ENCODE measurements at places on chromosomes 3 and 15.

GRCh38 chr15:62896380-62896866 lies 146.1 kb upstream of the TPM1 start:
- DNase-seq, result peak; percentile 39

- no peak for DNase-seq
These were observed 31.7 kb upstream of the SYNM start for GRCh38 chr15:99073008-99073717.

DNA sequence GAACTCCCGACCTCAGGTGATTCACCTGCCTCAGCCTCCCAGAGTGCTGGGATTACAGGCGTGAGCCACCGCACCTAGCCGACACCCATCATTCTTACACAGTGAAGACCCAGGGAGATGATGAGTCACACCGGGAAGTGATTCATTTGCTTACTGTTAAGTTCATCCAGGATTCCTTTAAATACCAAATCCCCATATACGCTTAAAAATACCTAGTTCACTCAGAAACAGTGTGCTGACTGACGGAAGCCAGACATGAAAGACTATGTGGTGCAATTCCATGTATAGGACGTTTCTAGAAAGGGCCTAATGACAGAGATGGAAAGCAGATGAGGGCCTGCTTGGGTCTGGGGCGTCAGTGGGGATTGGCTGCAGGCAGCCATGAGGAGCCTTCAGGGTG lies 75.2 kb downstream of the APBA2 start:
- DNase-seq, result peak; percentile 55

DNA sequence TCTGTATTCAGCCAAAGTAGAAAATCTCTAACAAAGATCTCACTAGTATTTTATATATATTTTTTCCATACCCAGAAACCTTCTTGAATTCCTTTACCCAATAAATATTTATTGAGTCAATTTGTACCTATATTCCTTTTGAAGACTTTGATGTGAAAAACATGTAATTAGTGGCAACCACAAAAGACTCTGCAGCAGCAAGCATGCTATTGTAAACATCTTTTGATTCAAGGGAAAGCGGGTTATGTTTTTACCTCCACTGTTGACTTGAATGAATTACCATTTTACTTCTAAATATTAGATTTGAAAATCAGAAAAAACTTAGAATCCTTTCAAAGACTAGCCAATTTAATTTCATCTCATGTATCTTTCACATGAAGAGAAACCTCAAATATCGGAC lies 2.4 kb downstream of the GPR15 start:
- no peak for DNase-seq

GRCh38 chr3:182981038-182981380 lies 671 bp upstream of the DCUN1D1 start:
- DNase-seq, result no peak

- DNase-seq, result peak; percentile 83
These were observed 44.0 kb downstream of the ZBTB38 start for GRCh38 chr3:141412087-141412935.

DNA sequence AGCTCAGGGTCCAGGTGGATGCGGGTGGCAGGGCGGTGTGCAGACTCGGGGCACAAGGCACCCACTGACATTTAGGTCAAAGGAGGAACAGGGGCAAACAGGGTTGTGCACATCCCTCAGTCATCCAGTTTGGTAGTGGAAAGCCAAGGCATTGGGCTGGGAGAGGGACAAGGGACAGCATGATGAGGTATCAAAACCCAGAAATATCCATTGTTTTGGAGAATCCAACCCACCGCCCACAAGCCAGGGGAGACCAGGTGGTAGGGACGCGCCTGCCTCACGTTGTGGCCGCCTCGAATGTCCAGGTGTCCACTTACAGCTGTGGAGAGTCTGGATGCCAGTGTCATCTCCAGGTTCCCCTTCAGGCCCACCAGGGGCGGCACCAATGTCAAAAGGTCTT lies 33.3 kb downstream of the SLC41A3 start:
- no peak for DNase-seq

- DNase-seq, result no peak
These were observed 23.1 kb upstream of the PDCD7 start for GRCh38 chr15:65156692-65157091.

GRCh38 chr3:186180891-186181481 lies 72.1 kb upstream of the ETV5 start:
- DNase-seq, result no peak

DNA sequence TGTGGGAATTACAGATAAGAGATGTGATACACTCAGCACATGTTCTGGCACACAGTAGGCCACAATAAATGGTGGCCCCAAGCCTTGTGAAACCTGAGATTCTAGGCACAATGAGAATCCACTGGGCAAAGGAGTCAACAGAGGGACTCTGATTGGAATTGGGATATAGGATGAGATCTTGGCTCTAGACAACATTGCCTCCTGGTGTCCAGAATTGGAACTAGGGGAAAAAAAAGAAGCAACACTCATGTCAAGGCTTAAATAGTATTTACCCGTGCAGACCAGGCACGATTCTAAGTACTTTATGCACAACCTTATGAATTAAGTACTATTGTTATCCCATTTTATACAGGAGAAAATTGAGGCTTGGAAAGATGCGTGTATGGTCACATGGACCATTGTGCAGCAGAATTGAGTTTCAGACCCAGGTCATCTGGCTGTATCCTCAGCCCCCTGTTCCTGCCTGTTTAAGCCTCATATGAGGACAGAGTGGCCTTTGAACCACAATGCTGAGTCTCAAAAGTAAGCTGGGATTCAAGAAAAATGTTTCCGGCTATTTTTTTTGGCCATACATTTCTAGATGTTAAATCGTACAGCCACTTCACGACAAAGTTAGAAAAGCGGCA lies 124.8 kb downstream of the SV2B start:
- DNase-seq, result no peak

DNA sequence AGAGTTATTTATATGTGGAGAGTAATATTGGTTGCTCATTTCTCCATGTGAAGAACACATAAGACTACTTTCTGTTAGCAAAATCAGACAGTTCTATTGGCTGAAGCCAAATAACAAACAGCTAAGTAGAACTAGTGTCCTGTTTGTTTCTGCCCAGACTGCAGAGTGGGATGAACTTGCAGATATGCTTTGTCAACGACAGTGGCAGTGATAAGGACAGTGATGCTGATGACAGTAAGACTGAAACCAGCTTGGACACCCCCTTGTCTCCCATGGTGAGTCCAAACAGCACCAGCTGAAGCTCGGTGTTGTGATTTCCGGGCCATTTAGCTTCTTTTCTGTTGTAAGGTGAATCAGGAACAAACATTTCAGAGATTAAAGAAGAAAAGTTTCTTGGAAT lies 102.6 kb upstream of the IL12A start:
- DNase-seq, result no peak

- no peak for DNase-seq
These were observed 388.1 kb downstream of the TBC1D5 start for GRCh38 chr3:17354341-17354740.

DNA sequence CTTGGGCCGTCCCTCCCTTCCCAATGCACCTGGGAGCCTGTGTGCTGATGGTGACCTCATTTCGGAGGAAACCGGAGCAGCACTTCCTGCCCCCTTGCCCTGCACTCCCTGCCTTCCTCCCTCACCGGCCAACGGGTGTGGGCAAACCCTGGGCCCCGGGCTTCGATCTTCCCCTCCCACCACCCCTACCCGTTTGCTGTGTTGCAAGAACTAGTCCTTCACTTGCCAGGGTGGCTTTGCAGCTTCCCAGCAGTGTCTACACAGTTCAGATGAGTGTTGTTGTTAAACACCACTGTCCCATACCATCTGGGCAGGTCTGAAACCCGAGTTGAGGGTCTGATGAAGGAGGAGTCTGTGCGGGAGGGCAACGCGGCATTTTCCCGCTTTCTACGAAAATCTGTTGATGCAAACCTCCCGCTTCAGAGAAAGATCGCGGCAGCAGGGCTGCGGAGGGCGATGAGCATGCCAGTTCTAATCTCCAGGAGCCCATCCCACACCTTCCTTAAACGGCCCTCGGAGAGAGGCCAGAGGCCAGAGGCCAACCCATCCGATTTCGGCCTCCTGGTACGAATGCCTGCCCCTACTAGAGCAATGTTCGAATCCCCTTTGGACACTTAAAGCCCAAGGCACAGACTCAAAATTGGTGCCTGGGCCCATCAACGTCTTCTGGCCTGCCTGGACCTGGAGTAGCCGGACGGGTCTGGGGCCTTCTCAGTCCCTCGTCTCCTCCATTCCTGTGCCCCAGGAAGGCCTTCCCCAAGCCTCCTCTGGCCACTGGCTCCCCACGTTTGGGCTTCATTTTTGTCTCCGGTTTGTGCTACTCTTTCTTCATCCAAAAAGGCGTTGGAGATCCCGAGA lies 35.7 kb upstream of the POLG start:
- no peak for DNase-seq

DNA sequence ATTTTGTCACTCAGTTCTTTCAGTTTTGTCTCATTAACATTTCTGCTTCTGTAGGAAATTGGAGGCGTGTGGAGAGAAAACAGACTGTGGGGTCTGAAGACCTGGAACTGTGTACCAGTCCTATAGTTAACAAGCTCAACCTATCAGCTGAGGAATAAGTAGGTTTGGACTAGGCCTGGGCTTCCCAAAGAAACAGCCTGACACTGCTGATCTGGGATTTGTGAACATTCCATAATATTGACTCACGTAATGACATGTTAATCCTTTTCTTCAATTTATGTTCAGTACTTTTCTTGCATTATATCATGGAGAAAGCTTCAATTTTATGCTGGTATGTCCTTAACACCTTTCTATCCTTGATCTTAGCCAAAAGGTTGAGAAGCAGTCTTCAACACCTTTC lies 181.6 kb upstream of the RORA start:
- DNase-seq, result peak; percentile 4

DNA sequence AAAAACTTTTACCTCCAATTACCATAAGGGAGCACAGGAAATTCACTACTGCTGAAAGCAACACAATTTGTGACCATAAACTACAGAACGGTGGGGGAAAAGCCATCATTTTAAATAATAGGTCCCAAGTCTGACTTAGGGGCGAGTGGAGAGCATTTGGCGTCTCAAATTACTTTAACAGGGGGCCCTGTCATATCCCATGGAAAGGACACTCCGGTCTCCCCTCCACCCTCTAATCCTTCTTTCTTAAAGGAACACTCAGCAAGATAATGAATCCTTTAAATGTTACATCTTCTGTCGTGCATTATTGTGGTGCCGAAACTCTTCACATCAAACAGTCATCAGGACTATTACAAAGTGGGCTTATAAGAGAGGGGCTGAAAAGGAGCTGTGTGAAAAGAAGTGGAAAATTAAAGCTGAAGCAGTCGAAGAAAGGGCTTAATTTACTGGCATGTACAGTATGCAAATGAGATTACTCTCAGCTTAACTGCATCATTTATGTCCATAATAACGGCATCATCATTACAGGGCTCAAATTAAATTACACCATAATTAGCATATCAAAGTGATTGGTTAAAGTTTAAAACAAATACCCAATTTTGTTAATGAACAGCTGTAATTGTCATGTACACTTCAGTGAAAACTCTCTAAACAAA lies 342.2 kb downstream of the FOXP1 start:
- no peak for DNase-seq

GRCh38 chr15:74908635-74909034 lies 2.0 kb upstream of the FAM219B start:
- no peak for DNase-seq

DNA sequence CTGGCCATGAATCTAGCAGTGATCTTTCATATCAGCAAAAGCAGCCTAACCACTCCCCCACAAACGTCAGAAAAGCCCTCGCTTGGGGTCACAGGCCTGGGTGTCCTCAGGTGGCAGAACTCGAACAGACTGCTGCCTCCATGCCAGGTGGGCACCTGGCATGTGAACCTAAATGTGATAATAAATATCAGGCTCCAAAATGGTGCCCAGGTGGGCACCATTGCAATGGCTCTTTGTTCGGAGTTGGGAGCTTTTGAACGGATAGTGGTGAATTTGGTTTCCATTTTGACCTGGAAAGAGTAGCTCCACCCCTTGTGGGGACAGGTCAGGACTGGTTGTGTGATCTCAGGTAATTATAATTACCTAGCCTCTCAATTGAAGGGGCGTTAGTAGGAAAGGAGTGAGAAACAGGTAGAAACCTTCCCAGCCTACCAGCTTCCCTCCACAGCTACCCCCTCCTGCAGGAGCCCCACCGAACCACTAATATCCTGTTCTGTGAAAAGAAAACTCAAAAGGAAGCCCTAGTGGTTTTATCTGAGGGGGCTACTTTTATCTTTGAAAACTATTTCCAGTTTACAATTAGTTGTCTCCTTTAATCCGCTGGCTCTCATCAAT lies 18.1 kb downstream of the MYO1E start:
- no peak for DNase-seq

DNA sequence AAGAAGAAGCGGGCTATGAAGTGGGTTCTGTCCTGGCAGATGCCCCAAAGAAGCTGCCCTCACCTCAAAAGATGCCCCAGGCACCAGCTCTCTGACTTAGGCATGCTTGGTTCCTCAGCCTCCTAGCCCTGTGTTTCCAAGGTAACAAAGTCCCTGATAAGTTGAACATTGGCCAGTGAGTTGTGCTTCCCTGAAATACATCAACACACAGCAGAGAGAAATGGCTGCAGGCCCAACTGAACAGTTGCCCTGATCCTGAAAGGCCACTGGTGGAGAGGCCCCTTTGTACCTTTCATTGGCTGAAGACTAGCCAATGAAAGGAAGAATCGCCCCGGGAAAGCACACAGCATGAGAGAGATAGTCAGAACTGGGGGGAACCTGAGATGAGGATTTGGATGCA lies 169.9 kb upstream of the CTNNB1 start:
- DNase-seq, result no peak

- DNase-seq, result peak; percentile 15
These were observed 81.7 kb downstream of the WNT5A start for GRCh38 chr3:55405436-55405835.

GRCh38 chr3:168094877-168095610 lies 680 bp downstream of the GOLIM4 start:
- peak; percentile 66 for DNase-seq

GRCh38 chr3:804211-804610 lies 288.6 kb upstream of the CNTN6 start:
- no peak for DNase-seq

DNA sequence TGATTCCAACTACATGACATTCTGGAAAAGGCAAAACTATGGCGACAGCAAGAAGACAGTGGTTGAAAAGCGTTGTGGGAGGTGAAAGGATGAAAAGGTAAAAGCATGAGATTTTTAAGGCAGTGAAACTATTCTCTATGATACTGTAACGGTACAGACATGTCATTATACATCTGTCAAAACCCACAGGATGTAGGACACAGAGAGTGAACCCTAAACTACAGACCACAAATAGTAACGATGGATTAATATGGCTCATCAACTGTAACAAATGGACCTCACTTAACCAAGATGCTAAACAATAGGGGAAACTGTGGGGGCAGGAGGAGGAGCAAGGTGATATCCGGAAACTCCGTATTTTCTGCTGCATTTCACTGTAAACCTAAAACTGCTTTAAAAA lies 39.1 kb downstream of the MYO9A start:
- DNase-seq, result no peak

GRCh38 chr3:97264180-97264579 lies 449.8 kb downstream of the EPHA6 start:
- DNase-seq, result no peak

- no peak for DNase-seq
These were observed 91.8 kb downstream of the SSR3 start for GRCh38 chr3:156463123-156463522.

DNA sequence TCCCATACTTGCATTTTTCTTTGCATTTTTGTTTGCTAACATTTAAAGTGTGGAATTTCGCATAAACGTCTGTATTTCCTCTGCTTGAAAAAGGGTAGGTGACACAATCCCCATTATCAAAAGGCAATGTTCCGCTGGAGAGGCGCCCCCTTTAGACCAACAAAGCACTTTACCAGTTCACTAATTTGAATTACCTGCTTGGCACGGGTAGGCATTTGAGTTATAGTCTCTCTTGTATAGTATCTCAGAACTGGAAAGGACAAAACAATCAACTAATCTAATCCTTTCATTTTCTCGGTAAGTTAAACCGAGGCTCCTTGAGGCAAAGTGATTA lies 775 bp upstream of the CCDC39 start:
- DNase-seq, result peak; percentile 23
